Stimulated activated CD8-positive, alpha-beta memory T cell treated with anti-CD3 and anti-CD28 coated beads, Interleukin-2, amount 100 ng/mL, for 1 hour (primary cell): ENCODE measurements at places on chromosomes 2 and 18.

GRCh38 chr2:168030862-168031624 is 216.4 kb downstream of the STK39 start:
- DNase-seq, result no peak

DNA sequence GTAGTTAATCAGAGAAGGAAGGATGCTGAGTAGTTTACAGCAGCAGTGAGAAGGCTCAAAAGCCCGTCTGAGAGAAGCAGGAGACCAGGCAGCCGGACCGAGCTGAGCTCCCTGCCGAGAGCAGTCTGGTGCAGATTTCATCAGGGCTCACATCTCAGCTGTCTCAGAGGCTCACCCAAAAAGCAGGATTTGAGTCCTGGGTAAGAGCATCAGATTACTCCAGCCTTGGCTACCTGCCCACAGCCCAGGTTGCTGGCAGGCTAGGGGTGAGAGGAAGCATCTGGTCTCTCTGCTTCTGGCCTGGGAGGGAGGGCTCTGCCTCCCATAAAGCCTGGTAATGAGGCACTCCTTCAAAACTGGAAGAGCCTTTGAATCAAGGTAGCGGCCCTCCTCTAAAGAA is 140.5 kb downstream of the ST6GAL2 start:
- no peak for DNase-seq

GRCh38 chr2:121764681-121765228 is 9.3 kb downstream of the TSN start:
- no peak for DNase-seq

DNA sequence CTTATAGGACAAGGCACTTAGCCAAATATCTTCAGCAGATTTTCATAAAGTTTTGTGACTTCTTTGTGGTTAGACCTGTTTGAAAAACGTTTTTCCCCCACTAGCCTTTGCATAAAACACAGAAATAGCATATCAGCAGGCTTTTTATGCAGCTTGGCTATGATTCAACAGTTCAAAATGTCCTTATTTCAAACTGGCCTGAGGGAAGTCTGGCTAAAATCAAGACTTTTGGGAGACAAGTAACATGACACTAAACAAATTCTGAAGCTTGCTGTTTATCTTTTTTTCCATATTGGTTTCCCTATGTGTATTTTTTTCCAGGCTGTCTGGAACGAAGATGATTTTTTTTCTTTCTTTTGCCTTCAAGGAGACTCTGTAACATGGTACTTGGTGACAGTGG is 95.1 kb upstream of the L3MBTL4 start:
- DNase-seq, result no peak

DNA sequence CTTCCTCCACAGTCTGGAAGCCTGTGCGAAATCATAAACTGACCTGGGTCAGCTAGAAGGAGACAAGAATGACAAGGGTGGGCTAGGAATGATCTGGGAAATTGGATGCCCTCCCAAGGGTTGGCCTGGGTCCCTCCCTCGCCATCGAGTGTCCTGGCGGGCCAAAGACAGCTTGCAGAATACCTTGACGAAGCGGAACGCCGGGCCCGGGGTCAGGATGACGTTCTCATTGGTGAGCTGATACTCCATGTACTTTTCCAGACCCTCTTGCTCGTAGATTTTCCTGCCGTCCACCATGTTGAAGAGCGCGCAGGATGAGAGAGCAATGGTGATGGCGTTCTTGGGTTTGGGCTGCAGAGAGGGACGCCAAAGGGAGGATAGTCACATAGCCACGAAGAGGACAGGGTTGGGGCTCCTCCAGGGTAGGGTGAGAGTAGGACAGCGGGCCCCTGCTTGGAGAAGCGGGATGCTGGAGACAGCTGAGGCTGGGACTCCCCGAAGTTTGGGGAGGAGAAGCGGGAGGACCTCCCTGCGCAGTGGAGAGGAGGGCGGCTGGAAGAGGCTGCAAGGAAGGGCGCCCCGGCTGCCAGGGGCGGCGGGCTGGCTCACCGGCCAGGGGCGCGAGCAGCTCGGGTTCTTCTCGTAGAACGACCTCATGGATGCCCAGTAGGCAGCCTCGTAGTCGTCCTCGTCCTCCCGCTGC is 5.3 kb downstream of the NT5C1B start:
- no peak for DNase-seq

GRCh38 chr18:40048253-40048652 is 1906.8 kb upstream of the PIK3C3 start:
- no peak for DNase-seq

- no peak for DNase-seq
Measured at GRCh38 chr2:64401529-64401880, 52.5 kb upstream of the LGALSL start.

GRCh38 chr2:174594456-174594855 is 3.1 kb downstream of the WIPF1 start:
- DNase-seq, result no peak

DNA sequence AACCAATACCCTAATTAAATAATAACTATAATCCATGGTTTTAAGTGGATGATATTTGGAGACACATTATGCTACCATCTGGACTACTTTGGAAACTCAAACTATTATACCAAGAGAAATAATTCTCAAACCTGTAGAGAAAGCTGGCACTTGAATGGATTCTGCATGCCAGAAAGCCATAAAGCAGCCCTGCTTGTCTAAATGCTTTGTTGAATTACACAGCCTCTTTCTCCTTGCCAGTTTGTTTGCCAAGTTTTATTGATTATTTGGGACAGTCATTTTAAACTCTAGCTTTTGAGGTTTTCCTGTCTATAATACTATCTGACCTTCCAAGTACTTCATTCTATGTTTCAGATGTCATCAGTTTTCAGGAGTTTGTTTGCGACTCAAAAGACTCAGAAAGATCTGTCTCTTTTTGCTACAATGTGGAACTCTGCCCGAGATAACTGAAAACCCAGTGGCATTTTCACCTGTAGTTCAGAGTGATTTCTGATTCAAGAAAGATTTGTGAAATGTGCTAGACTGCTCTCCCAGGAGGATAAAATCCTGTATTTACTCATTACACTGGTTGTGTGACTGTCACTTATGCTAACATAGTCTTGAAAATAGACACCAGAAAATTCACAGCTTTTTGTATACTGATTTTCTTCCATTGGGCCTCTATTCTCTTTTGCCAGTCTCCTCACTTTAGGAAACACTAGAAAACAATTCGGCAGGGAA is 29.2 kb upstream of the MBOAT2 start:
- no peak for DNase-seq

DNA sequence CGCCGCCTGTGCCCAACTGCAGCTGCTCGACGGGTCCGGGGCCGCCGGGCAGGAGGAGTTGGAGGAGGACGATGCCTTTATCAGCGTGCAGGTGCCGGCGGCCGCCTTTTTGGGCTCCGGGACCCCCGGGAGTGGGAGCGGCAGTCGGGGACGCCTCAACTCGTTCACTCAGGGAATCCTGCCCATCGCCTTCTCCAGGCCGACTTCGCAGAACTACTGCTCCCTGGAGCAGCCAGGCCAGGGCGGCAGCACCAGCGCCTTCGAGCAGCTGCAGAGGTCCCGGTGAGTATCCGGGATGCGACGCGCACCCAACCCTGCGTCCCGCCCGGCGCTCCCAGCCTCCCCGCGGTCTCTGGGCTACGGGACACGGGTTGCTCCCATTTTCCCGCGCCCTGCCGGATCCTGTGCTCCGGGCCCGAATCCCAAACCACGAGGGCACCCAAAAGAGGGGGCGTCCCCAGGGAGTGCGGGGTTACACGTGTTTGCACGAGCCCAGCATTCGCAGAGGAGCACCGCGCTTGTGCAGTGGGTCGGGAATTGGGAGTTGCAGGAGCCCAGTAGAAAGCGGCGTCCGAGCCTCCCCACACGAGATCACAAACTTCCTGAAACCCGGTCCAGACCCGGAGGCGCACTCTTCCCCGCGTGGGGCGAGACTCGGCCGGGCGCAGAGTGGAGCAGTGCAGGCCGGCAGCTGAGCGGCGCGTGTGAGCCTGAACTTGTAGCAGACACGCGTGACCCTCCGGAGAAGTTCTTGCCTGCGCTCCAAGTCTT is 1.2 kb downstream of the CABLES1 start:
- no peak for DNase-seq

- DNase-seq, result no peak
Measured at GRCh38 chr2:128350736-128351135, 32.1 kb upstream of the HS6ST1 start.

GRCh38 chr2:179910735-179911113 is 49.3 kb upstream of the ZNF385B start:
- no peak for DNase-seq

DNA sequence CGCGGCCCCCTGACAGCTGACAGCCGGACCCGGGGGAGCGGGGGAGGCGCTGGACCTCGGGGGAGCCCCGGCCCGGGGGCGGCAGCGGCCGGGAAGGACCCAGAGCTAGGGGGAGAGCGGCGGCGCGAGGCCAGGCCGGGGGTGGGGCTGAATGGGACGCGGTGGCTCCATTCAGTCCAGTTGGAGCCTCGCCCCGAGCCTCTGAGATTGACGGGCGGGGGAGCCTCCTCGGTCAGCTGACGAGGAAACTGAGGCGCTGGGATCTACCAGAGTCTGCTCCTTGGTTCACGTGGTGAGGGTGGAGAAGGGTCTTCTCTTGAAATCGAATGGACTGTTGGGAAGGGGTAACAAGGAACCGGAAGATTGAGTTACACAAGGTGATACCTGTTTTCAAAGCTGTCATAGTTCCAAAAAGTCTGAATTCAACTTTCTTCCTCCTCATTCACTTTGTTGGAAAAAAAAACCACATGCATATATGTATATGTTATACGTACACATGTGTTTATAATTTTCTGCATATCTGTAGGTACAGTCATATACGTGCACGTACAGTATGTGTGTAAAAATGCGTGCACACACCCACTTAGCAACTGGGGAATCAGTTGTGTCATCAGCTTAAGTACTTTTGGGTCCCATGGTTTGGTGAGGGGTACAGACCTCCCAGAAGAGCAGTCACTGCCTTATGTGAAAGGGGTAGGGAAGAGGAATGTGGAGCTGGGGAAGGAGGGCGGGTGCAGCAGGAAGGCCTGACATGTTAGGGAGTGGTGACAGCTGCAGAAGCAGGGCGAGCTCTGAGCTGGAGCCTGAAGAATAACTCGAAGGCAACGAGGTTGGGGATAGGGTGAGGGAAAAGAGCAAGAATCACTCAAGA is 628 bp downstream of the PPP1R7 start:
- no peak for DNase-seq

DNA sequence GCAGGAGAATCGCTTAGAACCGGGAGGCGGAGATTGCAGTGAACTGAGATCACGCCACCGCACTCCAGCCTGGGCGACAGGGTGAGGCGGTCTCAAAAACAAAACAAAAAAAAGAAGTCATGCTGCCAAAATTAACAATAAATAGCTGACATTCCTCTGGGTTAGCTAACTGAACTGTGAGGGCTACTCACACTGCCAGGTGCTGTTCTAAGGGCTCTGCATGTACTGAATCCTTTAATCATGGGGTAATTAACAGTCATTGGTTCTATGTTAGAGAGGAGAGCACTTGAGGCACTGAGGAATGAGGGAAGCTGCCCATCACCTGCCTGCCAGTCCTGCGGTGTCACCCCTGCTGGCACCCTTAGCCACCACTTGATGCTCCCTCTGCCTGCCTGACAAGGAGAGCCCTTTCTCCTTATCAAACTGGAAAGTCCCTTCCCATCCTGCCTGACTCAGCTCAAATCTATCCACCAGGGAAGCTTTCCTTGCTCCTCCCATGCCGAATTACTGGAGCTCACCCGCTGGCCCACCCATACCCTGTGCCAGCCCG is 73.0 kb upstream of the RIOK3 start:
- DNase-seq, result no peak

DNA sequence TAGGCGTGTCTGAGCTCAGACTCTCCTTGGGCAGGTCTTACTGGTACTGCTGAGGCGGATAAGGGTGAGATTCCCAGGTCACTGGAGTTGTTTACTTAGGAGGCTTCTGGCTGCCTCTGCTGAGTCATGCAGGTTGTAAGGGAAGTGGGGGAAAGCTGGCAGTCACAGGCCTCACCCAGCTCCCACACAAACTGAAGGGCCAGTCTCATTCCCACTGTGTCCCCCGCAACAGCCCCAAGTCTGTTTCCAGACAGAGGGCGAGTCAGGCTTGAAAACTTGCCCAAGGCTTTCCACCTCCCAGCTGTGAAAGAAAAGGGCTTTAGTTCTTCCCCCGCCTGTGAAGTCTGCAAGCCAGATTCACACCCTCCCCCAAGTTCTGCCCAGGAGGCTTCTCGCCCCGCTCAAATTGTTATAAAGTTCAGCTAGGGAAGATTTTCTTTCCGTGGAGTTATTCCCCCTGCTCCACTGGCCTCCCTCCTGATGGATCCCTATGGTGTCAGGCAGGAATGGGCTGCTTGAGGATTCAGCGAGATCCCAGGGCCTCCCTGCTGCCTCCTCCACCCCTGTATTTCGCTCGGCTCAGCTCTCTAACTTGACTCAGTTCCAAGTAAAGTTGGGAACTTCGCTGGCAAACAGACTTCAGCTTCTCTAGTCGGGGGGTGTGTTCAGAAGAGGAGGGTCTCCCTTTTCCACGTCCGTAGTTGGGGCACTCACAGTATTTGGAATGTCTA is 248.6 kb downstream of the NR4A2 start:
- no peak for DNase-seq

DNA sequence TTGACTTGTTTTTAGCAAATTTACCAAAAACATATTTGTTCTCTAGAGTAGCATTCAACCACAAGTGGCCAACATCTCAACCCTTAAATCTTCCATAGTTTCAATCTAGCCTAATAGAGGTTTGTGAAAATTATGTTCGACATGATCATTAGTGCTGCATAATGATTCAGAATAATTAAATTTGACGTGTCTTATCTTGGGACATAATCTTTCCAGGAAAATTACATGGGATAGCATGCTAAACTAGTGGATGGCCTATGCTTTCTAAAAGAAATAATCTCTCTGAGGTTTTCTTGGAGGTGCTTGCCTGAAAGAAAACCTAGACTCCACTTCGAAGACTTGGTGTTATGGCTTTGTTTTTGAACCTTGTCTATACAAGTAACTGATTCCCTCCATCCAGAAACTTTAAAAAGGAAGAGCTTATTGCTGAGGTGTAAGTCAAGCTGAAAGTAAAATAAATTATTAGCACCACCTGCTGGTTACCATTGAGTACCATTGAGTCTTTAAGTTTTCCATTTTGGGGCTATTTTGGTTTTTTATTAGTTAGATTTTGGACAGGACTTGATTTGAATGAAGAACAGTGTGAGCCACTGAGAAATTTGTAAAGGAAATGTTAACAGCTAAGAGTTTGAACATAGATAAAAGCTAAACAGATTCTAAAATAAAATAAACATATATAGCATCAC is 32.7 kb downstream of the COX7A2L start:
- no peak for DNase-seq

DNA sequence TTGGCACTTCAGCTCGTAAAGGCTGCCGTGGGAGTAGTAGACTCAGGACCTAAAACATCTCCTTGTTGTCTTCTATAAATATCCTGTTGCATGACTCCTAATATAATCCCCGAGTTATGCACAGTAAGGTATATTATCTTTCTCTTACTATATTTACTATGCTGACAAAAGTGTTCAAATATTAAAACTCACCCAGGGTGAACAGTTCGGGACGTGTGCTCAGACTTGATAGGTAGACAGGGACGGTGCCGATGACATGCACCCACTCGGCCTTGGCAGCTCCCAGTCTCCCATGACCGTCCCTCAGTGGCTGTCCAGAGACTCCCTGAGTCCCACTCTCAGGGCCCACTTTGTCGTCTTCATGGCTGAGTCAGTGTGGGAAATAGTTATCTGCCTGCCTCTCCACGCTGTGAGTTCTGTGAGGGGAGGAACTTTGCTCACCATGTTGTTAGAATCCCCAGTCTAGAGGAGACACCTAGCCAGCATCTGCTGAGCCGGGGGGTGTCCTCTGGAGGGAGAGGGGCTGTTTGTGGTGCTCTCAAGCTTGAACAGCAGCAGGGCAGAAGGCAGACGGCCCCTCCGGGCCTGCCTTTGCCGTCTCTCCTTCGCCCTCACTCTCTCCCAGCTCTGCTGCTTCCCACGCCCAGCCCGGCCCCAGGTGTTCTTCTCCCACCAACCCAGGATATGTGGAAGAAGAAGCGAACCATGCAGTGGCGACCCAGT is 75.0 kb downstream of the DGKD start:
- DNase-seq, result no peak
